Activated T-cell treated with anti-CD3 and anti-CD28 coated beads for 4 hours (primary cell): ENCODE measurements at places on chromosomes 6 and 20.

DNA sequence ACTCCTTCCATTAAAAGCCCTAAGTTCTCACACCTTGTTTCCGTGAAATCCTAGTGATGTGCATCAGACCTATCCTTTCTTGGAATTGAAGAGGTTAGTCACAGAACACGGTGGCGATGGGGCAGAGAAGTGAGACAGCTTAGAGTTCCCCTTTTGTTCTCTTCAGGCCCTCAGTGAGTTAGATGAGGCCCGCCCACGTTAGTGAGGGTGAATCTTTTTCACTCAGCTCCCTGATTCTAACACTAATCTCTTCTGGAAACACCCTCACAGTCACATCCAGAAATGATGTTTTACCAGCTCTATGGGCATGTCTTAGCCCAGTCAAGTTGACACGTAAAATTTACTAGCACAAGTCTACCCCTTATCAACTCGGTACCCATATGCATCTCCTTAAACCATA lies 172.7 kb upstream of the NOX3 start:
- no peak for DNase-seq

DNA sequence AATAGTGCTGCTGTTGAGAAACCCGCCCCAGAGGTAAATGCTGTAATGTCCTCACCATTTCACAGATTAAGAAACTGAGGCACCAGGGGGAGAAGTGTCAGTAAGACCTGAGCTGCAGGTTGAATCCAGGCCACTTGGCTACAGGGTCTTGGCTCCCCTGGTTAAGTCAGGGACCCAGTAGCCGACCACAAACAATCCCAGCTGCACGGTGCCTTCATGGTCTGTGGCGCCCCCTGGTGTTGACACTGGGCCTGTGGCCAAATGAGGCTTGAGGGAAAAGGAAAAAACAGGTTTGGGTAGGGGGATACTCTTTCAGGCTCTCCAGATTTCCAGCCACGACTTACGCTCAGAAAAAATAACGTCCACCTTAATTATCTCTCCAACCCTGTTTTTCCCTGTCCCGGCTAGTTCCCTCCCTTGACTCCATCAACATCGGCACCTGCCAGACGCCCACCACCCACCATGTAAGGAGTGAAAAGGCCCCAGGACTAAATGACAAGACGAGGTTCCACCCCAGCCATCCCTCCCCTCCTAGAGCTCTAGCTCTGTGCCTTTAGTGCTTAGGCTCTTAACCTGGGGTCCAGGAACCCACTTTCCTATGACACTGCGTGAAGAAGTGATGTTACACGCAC lies 47.7 kb upstream of the POLR1H start:
- peak; percentile 42 for DNase-seq

- no peak for DNase-seq
Measured at GRCh38 chr6:109523478-109523877, 40.5 kb upstream of the ZBTB24 start.

DNA sequence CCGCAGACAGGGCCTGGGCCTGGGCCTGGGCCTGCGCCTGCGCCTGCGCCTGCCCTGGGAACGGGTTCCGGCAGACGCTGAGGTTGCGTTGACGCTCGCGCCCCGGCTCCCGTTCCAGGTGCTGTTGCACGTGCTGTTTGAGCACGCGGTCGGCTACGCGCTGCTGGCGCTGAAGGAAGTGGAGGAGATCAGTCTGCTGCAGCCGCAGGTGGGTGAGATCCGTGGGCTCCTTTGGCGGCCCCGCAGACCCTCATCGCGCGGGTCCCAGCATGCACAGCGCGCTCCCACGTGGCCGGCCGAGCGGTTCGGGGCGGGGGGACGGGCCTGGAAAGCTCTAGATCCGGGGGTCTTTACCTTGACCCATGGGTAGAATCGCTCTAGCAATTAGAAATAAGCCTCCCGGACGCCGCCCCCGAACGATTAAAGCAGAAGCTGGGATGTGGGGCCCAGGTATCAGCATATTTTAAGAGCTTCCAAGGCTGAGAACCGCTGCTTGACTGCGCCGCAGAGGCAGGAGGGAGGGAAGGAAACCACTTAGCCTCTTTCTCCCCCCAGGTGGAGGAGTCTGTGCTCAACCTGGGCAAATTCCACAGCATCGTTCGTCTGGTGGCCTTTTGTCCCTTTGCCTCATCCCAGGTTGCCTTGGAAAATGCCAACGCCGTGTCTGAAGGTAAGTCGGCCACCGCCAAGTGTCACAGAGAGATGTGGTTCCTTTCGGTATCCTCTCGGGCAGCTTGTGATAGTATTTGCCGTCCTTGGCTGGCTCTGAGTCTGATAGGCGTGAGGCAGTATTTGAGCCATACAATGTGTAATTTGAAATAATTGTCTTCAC lies 508 bp downstream of the NOP56 start:
- peak; percentile 39 for DNase-seq

DNA sequence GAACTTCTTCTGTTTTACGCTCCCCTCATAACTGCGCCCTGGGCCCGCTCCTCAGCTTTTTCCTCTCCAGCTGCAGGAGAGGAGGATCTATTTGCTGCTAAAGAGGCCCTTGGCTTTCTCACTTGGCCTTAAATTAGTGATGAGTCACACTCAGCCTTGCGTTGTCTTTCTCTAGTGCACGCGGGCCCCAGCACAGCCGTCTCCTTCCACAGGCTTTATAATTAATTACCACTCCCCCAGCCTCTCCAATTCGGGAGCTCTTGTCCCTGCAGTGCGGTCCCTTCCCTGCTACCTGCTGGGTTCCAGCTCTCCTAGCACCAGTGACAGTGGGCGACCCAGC lies 25.2 kb downstream of the PACSIN1 start:
- no peak for DNase-seq

DNA sequence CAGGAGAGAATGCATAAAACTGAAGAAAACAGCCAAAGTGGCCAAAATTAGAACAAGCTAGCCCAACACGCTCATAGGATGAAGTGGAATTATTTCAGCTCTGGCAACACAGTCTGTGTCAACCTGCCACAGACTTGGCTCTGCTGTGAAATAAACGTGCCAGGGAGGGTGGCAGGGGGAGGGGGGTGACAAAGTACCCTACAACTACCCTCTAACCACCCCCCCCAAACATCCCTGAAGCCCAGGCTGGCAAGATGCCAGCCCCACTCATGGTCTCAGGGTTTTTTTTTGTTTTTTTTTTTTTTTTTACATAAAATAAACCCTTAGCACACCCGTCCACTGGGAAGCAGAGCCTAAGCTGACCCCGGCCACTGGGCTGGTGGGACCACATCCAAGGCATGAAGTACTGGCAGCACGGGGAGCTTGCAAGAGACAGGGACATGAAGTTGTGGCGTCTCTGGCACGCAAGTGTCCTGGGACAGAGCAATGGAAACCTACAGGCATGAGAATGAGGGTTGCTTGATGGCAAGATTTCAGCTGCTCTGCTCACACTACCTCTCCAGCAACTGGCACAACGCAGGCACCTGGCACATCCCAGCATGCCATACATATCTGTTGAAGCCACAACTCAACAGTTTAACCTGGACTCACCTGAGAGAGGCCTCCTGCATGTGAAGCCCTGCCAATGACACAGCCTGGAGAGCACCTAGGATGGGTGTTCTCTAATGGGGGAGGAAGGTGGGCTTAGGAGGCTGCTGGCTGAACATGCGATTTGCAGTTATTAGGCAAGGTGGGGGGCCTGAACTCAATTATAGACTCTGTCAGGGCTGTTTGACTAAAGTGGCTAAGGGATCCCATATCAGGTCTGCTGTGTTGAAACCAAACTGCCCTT lies 76.4 kb downstream of the TRAM2 start:
- no peak for DNase-seq

GRCh38 chr6:45959534-45960145 lies 56.0 kb downstream of the CLIC5 start:
- DNase-seq = no peak

DNA sequence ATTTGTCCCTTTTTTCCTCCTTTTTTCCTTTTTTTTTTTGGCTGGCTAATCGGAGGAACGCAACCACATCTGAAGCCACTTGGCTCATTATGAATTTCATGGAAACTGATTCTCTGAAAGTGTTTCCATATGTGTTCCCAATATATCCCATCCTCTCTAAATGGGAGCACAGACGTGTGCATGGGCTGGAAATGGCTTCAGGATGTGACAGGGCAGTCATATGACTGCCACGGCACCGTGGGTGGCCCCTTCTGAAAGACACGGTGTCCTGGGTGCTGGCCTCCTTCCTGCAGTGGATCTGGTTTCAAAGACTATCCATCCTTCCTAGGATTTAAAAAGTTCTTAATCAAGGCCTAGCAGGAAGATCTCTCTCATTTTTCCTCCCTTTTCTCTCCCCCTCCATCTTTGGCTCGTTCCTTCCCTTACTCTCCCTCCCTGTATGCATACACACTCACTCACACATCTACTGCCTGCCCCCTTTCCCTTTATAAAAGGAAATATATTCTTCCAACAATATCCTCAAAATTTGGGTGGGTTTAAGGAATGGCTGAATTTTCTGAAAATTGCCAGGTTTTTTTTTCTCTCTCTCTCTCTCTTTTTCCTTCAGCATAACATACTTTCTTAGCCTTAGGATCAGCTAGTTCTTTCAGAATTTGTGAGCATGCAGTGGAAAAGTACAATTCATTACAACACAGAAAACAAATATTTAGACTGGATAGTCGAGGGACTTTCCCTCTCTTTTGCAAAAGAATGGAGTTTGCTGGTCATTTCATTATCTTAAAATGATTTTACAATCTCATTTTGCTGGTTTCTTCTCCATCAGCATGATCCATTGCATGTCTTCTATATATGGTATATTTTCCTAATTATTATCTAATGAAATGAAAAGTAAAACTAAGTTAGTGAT lies 161.2 kb upstream of the SUPT3H start:
- no peak for DNase-seq

DNA sequence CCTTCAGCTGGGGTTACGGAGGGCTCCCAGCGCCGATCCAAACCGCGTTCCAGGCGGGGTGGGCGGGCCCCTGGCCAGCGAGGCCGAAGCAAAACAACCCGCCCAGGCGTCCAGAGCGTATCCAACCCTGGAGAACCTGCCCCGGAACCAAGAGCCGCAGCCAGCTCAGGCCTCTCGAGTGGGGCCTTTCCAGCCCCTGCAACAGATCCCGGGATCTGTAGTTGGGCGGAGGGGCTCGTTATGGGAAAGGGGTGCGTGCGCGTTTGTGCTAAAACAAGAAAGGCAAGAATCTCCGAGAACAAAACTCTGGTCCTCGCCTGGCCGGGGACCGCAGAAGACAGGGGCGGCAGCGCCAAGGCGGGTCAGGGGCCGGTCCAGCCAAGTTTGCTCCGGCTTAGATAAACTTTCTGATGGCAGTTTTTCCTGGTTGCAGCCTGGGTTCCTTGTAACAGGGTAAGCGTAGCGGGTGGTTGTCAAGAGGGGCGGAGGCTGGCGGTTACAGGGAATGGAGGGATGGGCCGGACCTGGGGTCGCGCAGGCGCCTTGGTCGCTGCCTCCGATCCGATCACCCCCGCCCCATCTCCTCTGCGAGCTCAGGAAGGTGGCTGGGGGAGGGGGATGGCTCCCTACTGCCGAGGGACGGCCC lies 448 bp upstream of the RIN2 start:
- DNase-seq = no peak

- DNase-seq = no peak
Measured at GRCh38 chr20:52076164-52076563, 115.4 kb downstream of the ZFP64 start.

- DNase-seq = no peak
Measured at GRCh38 chr6:111260570-111261298, 173.4 kb downstream of the SLC16A10 start.

DNA sequence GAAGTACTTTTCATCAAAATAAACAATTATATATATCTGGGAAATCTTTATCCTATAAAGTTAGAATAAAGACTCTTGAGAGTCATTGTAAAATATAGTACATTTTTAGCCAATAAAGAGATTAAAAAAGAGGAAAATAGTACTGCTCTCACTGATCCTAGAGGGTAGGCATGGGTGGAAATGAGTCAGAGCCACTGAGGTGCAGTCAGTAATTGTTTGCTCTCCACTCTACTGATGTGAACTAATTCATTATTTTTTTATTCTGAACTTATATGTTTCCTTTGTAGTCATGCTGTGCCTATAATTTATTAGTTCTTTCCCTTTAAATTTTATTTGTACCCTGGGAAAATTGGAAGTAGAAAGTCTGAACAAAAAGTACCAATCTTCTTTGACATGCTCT lies 1359.4 kb upstream of the GJE1 start:
- no peak for DNase-seq

GRCh38 chr20:14820771-14821170 lies 483.4 kb upstream of the FLRT3 start:
- DNase-seq = no peak

DNA sequence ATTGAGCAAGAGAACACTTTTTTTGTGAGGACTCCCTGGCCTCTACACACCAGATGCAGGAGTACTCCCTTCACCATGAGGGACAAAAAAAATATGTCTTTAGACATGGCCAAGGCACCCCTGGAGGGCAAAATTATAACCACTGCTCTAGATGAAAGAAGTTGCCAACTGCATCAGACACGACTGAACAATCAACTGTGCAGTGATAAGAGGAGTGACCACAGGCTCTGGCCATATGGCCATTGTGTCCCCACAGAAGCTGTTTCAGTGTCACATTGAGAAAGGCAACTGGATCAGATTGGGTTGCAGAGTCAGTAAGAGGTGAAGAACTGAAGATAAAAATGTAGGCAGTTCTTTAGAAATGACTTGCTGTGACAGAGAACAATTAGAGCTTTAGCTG lies 85.7 kb downstream of the C6orf118 start:
- no peak for DNase-seq

- DNase-seq = no peak
Measured at GRCh38 chr6:145783796-145784195, 30.8 kb downstream of the FBXO30 start.

DNA sequence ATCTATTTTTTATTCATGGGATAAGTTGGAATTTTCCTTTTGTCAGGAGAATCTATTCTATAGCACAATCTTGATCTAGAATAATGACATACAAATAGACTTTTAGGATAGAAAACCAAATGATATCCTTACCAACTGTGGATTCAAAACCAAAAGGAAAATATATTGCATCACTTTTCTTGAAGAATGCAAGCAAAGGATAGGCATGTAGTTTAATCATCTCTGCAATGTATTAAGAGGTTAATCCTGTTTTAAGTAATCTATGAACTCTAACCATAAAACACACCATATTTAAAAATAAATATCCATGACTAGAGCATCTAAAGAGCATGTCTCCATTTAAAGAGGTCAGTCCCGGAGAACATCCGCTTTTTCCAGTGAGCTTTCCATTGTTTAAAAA lies 106.7 kb upstream of the CNKSR3 start:
- DNase-seq = no peak
